Stimulated activated CD4-positive, alpha-beta T cell treated with anti-CD3 and anti-CD28 coated beads, Interleukin-4, amount 100 ng/mL, for 24 hours (primary cell): ENCODE measurements at places on chromosomes 1 and 21.

DNA sequence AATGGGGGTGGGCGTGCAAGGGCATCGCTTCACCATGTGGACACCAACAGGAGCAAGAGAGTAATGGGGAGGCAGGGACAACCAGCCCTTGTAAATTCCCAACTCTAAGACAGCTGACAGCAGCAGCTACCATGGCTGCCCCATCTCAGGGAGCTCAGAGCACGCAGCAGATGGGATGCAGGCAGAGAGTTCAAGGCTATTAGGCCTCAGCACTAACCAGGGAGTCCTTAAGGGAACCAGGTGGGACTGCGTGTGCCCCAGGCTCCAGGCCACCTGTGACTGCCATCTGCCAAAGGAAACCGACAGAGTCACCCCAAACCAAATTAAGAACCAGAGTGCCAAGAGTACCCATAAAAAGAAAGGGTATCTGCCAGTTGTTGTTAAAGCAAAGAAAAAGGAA lies 33.7 kb upstream of the PRDM2 start:
- DNase-seq: no peak

- DNase-seq: no peak
These were observed 164.7 kb downstream of the GALNT2 start for GRCh38 chr1:230231774-230232145.

DNA sequence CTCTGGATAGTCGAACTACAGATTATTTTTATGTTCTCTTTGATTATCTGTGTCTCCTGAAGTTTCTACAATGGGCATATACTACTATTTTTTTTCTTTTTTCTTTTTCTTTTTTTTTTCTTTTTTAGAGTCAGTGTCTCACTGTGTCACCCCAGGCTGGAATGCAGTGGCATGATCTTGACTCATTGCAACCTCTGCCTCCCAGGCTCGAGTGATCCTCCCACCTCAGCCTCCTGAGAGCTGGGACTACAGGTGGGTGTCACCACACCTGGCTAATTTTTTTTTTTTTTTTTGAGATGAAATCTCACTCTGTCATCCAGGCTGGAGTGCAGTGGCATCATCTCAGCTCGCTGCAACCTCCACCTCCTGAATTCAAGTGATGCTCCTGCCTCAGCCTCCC lies 250.7 kb upstream of the KAZN start:
- DNase-seq: no peak

GRCh38 chr1:163036671-163037070 lies 32.5 kb upstream of the RGS4 start:
- no peak for DNase-seq

GRCh38 chr1:66745451-66745850 lies 6.8 kb upstream of the DYNLT5 start:
- DNase-seq: no peak

DNA sequence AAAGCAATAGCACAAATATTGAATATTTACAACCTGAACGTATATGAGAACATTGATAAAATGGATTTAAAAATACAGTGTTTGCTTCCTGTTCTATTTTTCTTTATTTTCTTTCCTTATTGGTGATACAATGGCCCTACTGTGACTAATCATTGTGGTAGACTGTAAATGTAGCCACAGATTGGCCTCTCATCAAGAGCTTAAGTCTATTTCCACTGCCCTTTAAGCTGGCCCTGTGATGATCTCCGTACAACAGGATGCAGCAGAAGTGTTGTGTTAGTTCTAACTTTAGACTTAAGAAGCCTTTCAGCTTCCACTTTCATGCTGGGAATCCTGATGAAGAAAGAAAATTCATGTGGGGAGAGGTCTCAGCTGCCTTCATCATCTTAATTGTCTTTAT lies 285.6 kb upstream of the B3GALT2 start:
- no peak for DNase-seq

GRCh38 chr1:108646648-108647269 lies 14.1 kb downstream of the HENMT1 start:
- peak; percentile 64 for DNase-seq

GRCh38 chr1:85453640-85454194 lies 11.2 kb downstream of the DDAH1 start:
- DNase-seq: no peak

DNA sequence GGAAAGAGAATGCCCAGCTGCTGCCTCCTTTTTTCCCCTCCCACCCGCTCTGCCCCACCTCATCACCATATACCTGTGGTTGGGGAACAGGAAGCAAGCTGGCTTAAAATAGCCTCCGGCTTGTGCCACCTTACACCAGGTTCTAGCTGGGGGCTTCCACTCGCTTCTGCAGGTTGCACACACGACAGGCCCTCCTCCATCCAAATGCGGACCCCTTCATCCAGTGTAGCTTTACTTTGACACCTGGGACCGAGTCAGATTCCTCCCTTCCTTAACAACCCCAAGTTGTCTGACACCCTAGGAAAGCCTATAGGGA lies 14.6 kb downstream of the BLACAT1 start:
- DNase-seq: no peak

DNA sequence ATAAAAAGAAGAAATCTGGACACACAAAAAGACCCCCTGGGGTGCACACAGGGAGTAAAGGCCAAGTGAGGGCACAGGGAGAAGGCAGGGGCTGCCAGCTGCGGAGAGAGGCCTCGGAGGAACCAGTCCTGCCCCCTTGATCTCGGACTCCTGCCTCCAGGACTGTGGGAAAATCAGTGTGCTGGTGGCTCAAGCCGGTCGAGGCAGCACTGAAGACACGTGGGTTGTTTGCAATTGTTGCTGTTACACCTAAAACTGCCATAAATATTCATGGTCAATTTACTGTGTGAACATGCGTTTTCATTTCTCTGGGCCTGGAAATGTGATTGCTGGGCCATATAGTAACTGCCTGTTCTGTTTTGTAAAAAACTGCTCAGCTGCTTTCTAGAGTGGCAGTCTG lies 18.5 kb downstream of the IBA57 start:
- DNase-seq: no peak

GRCh38 chr1:4127592-4128140 lies 227.6 kb upstream of the C1orf174 start:
- no peak for DNase-seq

DNA sequence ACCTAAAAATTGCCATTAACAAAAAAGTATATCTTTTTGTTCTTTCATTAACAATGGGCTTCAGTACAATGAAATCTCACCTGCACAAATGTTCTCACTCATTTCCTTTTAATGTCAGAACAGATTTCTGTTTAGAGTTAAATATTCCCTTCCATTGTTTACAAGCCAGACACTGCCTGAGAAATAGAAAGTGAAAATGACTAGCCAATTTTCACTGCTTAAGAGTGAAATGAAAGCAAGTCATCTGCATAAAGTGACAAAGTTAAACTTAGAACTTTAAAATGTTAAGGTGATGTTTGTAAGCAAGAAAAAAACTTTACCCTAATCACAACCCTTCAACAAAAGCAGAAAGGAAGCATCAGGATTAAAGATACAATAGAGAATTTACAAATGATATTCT lies 27.5 kb downstream of the COA6 start:
- DNase-seq: no peak

DNA sequence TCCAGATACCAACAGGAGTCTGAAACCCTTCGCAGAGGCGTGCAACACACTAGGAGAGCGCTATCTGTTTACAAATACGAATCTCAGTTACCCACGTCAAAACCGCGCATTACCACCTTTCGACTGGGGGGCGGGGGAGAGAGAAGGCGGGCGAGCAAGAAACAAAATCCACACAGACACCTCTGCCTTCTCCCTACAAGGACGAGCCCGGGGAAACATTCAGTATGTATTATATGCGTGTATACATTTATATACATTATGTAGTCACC lies 722 bp downstream of the TUT4 start:
- peak; percentile 75 for DNase-seq

DNA sequence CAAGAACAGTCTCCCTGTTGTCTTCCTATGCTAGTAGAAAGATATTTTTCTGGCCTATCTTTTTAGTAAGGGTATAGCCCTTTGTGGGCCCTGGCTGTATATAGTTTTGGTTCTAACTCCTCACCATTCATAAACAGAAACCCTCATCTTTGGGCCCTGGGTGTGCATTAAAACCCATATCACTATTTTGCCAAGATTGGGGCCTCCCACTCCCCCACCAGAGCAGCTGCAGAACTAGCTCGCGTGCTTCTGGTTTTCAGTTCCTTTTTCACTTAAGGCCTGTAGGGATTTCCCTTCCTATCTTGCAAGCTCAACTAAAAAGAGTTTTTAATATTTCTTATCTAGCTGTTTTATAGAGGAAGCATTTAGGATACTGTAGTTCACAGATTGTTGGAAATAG lies 106.4 kb downstream of the RGL1 start:
- peak; percentile 19 for DNase-seq

- DNase-seq: no peak
These were observed 144.9 kb downstream of the CD247 start for GRCh38 chr1:167373398-167373797.

GRCh38 chr1:247548769-247549182 lies at the start of gene GCSAML:
Gene GCSAML, plus strand, starts transcription at chr1:247549134. Its CDS starts 58 bp downstream, at chr1:247549192.
- no peak for DNase-seq

DNA sequence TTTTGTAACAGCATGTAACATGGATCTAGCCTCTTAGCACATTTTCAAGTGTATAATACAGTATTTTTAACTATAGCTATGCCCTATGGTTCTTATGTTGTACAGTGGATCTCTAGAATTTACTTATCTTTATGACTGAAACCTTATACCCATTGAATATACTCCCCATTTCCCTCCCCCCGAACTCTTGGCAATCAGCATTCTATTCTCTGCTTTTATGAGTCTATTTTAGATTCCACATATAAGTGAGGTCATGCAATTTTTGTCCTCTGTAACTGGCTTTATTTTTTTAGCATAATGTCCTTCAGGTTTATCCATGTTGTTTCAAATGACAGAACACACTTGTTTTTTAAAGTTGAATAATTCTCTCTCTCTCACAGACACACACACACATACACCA lies 3.1 kb upstream of the GBP6 start:
- no peak for DNase-seq

- no peak for DNase-seq
These were observed 150.9 kb downstream of the NTMT2 start for GRCh38 chr1:170296642-170297041.

- no peak for DNase-seq
These were observed 15.9 kb upstream of the PEAR1 start for GRCh38 chr1:156877433-156878170.

DNA sequence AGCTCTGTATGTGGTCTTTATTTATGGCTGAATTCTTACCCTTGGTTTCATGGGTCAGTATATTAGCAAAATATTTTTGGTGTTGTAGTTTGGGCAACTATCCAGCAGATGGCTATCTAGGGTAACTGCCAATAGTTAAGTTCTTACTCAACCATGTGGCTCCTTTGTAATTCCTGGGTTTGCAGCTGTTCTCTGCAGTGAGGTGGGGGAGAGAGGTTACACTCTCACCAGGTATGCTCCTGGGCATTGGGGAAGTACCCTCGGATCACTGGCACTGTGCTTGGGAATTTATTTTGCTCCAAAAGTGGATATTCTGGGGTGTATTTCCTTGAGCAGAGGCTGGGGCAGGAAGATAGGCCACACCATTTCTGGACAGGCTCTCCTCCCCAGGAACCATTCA lies 436.7 kb upstream of the TMPRSS15 start:
- DNase-seq: no peak

DNA sequence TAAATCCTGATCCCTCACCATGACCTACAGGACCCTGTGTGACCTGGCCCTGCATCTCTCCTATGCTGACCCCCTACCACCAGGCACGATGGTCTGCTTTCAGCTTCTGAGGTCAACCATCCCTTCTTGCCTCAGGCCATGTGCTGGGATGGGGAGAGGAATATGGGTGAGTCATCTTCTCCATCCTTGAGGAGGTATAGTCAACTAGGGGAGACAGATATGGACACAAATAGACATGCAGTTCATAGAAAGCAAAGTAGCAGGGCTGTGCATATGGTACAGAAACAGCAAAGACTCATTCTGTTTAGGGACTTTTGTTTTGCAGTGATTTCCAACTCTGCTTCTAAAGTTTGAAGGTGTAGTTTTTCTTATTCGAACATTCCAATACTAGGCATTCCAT lies 250.8 kb upstream of the FGGY start:
- DNase-seq: no peak

DNA sequence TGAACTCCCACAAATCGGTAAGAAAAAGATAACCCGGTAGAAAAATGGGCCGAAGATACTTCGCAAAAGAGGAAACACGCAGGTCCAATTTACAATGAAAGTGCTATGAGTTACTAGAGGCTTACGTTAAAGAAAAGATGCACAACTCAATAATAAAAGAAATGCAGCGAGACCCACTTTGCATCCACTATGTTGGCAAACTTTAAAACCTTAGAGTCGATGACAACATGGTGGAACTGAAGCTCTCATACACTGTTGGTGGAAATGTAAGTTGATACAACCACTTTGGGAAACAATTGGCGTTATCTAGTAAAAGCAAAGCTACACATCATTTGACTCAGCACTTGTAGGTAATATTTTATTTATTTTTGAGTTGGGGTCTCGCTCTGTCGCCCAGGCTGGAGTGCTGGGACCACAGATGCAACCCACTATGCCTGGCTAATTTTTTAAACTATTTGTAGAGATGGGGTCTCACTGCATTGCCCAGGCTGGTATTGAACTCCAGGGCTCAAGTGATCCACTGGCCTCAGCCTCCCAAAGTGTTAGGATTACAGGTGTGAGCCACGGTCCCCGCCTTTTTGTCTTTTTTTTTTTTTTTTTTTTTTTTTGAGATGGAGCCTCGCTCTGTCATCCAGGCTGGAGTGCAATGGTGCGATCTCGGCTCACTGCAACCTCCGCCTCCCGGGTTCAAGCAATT lies 696 bp upstream of the GPATCH3 start:
- no peak for DNase-seq

DNA sequence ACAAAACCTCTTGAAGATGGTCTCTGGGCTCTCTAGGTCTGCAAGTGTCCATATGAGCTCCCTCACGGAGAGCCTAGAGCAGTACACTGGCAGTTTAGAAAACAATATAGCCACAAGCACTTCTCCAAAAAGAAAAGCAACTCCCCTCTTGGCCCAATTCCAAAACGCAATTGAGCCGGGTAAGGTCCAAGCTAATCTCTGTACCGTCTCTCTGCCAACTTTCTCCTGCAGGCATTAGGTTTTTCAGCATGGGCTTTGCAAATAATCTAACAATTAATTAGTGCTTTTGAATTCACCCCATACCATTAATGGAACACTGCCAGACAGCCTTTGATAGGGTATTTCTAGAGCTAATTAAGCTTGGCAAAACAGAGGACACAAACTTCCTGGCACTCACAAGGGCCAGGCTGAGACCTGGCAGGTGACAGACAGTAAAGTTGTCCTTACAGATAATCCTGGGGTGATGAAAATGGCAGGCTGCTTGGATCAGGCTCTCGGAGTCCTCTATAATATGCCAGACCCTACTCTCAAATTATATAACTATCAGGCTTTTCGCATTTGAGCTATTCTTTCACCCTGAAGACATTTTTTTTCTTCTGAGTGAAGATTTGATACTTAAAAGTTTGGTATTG lies 39.8 kb downstream of the TGFBR3 start:
- no peak for DNase-seq

DNA sequence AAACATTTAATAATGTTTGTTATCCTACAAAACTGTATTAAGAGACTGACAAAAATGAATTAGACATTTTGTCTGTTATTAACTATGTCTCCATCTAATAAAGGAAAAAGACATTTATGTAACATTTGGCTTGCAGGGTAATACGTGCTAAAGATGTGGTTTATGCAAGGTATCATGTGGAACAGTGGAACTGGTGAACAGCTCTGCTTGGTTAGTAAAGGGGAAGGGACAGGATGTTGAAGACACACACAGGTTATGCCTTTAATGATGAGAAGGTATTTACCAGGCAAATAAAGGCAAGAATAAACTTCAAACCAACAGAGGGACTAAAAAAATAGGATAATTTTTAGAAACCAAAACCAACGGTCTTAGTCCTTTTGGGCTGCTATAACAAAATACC lies 93.1 kb downstream of the UCHL5 start:
- DNase-seq: no peak

- no peak for DNase-seq
These were observed 36.8 kb upstream of the COL6A2 start for GRCh38 chr21:46061063-46061462.
